ENCODE measurements at places on chromosomes 12 and 14.

- DNase-seq = no peak
These were observed 248.6 kb downstream of the ZFP36L1 start for GRCh38 chr14:68544081-68544892.

DNA sequence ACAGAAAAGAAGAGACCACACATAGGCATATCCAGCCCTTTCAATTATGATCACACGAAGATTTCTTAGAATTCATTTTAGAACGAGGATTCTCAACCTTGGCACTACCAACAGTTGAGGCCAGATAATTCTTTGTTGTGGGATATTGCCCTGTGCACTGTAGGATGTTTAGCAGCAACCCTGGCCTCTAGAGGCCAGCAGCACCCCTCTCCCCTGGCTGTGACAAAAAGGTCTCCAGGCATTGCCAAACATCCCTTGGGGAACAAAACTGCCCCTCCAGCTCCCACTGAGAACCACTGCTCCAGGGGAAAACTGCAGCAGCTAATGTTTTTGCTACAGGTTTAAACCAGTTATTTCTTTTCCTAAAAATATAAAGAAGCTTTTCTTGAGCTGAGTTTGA, 7.1 kb downstream of the NT5DC3 start:
- no peak for DNase-seq

GRCh38 chr12:22529281-22530060, 14.9 kb downstream of the C2CD5 start:
- no peak for DNase-seq

DNA sequence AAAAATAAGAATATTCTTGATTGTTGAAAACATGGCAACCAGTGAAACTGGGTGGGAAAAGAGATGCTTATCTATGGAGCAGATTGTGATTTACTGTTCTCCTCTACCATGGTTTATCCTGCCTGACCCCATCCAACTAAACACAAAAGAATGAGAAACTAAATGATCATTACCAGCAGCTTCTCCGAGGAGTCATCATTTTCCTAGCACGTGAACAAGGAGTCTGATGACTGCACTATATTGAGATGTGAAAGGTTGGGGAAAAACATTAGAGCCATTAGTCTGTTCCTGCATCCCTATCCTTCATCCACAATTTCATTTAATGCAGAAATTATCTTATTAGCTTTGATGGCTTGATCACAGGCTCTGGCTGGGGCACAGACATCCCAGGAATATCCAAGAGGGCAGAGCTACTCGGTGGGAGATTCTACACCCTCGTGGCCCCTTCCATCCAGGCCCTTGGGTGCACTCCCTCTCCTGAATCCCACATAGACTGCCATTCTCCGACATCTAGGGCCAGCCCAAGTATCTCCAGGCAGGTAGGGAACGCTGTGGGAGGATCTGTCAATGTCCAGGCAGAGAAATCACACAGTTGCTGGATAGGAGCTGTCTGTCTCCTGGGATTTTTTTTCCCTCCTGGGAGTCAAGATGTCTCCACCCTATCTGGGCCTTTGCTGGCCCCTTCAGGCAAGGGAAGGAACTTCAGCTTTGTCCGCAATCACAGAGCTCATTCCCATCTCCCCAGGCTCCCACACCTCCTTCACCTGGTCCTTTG, 43.3 kb upstream of the DHRS4 start:
- DNase-seq = peak; percentile 63

DNA sequence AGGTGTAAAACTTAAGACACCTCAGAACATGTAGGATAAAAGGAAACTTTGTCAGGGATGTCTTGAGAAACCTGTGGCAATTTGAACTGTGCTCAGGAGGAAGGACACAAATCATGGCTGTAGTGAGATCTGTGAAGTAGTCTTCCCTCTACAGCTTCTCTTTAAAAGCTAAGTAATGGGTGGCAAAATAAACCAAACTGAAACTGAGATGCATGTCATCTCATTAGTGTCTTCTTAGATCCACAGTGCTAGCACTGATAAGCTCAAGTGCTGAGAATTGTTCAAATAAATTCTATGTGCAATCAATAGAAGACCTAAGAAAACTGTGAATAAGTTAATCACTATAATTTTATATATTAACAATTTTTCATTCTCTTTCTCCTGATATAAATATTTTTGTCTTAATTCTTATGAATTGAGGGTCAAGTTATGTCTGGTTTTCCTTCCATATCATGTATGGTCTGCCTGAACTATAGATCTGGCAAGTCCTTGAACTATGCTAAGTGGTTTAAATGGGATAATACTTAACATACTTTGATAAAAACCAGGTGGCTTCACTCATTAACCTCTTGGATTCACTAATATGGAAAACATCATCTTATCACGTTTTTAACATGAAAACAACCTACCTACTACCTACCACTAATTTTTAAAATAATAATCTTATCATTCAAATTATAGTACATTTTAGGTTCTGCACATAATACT, 27.2 kb downstream of the SYT1 start:
- DNase-seq = no peak

DNA sequence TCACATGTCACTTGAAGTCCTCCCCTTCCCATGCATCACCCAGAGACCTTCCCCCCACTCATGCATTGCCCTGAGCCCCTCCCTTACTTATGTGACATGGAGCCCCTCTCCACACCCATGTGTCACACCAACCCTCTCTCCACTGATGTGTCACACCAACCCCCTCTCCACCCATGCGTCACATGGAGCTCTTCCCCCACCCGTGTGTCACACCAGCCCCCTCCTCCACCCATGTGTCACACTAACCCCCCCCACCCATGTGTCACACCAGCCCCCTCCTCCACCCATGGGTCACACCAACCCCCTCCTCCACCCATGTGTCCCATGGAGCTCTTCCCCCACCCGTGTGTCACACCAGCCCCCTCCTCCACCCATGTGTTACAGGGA, 30.4 kb downstream of the RTL1 start:
- DNase-seq = no peak

DNA sequence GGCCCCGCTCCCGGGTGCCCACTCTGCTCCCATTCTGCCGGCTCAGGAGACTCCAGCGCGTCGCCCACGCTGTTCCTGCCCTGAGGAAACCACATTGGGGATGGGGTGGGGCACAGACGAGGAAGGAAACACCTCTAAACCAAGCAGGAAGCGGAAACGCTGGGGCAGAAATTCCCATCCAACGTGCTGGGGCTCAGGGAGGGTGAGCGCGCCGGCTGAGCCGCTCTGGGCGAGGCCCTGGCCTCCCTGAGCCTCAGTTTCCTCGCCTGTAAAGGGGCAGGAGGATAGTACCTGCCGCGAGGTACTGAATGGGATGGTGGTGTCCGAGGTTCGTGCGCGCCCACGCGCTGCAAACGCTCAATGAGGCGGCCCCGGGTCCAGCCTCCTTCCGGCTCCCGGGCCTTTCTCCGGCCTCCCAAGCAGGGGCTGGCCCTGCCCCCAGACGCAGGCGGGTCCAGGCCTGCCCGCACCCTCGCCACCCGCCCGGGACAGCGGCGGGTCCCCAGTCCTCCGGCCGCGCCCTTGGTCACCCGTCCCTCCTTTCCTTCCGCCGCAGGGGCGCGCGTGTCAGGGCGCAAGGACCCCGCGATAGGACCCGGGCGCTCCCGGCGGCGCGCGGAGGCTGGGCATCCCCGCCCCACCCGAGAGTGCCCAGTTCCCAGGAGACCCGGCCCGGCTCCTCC, 673 bp downstream of the BEGAIN start:
- DNase-seq = no peak

DNA sequence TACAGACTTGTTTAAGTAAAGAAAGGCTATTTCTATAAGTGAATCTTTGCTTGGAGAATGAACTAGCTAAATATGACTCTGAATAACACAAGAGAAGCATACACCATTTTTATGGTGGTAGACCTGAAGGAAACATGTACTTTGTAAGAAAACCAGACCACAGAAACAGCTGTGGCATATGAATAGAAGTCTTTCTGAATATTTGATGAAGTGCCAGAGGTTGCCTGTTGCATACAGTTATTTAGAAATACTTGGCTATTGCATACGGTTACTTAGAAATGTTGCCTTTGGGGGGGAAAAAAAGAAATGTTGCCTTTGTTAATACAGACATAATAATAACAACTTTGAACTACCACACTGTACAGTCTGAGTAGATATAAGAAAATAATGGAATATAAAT, 16.8 kb upstream of the LEMD3 start:
- DNase-seq = no peak

DNA sequence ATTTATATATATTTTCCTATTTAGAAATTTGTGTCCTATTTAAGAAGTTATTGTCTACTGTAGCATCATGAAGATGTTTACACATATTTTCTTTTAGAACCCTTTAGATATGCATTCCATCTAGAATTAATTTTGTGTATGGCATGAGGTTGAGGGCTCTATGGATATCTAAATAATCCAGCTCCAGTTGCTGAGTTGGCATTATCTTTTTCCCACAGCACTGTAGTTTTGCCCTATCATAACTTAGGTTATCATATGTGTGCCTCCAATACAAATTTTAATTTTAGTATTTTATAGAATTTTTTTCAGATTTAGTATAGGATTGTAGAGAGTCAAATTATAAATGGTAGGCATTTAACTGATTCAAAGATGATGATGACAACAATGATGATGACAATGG, 159.3 kb downstream of the NPAS3 start:
- DNase-seq = no peak

DNA sequence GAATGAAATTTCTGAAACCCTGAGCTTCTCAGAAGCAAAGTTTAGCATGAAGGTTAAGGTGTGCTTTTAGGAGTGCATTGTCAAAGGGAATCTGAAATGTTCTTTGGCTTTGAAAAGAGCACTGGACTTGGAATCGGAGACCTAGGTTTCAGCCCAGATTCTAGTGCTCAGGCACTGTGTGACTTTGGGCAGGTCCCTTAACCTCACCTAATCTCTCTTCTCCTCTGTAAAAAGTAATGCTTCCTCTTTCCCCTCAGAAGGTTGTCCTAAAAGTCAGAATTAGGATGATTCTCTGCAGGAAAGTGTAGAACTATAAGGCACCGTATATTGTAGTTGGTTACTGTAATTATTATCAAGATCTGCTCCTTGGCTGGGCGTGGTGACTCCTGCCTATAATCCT, 38.0 kb upstream of the ELK3 start:
- DNase-seq = no peak

DNA sequence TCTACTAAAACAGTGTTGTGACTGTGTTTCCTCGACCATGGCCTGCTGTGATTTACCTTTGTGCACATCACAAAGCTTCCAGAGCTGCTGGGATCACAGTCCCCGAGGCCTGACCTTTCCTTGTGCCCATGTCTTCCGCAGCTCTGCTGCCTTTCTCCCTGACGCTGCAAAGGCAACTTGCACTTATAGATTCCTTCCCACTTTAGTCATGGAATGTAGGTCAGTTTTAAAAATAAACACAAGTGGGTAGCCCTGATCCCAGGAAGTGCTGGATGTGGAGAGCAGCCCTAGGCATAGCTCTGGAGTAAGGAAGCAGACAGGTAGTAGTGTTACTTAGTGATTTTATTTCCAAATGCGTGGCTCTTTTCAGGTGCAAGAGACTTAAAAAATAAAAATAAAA, 825.7 kb downstream of the AACS start:
- DNase-seq = no peak

- DNase-seq = no peak
These were observed 1.0 kb downstream of the TUNAR start for GRCh38 chr14:95877633-95878032.

DNA sequence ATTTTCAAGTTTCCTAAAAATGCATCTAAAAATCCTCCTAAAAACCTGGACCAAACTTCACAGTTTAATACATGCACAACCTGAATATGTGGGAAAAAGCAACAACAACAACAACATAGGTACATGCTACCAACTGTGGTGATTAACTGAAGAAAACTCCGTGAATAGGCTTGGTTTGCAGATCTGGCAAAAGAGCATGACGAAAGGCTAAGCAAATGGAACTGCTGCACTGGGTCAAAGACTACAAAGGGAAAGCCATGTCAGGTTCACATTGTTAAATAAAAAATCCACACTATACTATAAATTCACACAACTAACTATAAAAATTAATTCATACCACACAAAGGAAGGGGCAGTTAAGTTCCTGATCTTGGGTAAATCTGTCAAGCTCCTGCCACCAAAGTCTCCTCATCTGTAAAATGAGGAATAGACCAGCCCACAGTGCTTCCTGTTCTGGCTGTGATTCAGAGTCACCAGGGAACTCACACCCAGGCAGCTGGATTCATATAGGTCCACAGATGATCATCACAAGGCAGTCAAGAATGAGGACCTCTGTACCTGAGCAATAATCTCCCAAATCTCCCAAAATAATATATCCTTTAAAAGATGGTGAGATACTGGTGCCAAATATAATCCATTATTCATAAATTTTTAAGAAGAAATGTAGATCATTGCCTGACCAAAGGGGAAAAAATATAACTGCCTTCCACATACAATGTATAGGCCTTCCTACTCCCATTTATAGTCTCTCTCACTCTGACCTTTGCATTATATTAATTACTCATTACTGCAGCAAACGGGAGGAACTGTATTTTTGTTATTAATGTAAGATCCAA, 7.0 kb downstream of the CORO1C start:
- no peak for DNase-seq

- DNase-seq = no peak
These were observed 5.9 kb downstream of the LRRC9 start for GRCh38 chr14:59925797-59926196.

GRCh38 chr14:97581016-97581415, 783.8 kb downstream of the VRK1 start:
- DNase-seq = peak; percentile 49

DNA sequence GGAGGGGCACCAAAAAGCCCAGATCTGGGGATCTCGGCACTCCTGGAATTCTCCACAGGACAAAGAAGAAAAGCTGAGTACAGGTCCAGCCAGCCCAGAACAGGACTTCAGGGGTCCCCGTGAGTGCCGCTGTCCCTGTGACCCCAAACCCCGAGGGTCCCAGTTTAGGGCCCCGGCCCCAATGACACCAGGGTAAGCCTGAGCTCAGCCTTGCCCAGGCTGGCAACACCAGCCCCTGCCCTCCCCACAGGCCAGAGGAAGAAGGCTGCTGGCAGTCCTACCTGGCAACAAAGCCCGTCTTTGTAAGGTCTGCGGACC, 1.8 kb downstream of the CDK2AP1 start:
- no peak for DNase-seq

GRCh38 chr12:101108130-101108529, 101.9 kb downstream of the SLC5A8 start:
- DNase-seq = no peak

DNA sequence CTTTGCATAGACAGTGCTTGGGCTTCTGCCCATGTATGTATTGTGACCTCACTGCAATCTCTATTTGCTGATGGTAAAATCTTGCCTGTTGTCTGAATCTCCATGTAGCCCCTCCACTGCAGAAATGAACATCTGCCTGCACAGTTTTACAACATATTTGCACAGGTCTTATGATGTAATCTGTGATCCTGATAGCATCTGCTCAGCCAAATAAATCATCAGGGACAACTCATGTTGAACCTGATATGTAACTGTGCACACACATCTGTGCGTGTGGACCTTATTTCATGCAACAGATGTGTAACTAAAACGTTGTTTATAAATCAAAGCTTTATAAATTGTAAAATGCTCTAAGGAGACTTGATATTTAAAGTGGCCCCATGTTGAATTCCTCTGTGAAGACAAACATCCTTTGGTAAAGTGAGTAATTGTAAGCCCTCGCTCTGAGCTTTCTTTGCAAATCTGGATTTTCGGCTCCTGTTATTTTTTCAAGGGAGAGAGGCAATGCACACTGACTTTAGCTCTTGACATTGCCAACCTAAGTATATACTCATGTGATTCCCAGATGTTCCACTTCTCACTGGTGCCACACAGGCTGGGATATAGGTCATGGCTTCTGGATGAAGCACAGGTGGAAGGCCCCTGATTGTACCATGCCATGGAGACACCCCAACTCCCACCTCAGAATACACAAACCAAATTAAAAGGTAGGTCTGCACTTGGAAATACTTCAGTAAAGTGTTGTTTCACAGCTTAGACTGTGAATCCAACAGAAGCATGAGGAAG, 371.3 kb downstream of the GRIN2B start:
- no peak for DNase-seq

Measured in nephron progenitor cell (in vitro differentiated cells).